ENCODE measurements at places on chromosomes 11 and 22.

DNA sequence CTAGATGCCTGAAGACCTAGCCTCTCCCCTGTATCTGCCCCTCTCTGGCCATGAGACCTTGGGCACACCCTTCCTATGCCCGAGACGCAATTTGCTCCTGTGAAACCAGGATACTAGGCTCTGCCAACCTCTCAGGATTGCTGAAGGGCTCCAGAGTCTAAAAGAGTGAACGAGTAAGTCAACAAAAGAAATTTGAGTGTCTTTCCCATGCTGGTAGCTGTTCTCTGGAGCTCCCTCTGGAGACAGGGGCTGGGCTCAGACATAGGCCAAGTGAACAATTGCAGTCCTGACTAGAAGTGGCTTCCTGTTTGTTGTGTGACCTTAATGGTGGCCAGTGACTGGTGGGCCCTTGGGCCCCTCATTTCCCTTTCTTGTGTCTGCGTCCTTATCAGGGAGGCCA is 189.0 kb upstream of the NARS2 start:
- no peak for DNase-seq

- no peak for DNase-seq
Measured at GRCh38 chr11:4886186-4886585, 4.5 kb downstream of the OR51T1 start.

GRCh38 chr11:120747850-120748814 is 236.6 kb downstream of the GRIK4 start:
- peak; percentile 57 for DNase-seq

DNA sequence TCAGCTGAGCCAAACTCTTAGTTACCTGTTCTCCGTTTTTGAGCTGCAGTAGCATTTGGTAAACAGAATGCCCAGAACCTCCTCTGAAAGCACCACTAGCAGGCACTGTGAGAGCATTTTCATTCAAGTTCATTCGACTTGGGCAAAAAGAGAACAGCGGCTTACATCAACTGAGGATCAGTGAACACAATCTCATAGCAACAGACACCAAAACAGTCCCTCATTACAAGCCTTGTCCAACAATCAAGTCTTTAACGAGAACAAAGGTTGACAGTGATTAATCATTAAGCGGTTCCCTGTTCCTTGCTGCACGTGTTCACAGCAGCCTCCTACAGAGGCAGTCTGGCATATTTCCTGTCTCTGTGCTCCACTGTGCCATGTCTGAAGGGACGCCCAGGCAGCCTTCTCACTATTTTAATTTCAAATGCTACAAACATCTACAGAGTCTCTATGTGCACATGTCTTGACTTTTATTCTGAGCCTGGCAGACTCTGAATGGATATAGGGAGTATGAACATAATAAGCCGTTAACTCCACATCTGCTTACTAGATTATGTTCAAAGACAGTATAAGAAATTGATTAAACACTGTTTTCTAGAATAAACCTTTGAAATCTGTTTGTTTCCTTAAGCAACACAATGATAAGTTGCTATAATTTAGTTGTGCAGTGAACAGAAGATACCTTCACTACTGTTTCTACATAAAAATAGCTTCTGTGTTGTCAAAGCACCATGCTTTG is 88.3 kb upstream of the MTMR2 start:
- DNase-seq: peak; percentile 93

DNA sequence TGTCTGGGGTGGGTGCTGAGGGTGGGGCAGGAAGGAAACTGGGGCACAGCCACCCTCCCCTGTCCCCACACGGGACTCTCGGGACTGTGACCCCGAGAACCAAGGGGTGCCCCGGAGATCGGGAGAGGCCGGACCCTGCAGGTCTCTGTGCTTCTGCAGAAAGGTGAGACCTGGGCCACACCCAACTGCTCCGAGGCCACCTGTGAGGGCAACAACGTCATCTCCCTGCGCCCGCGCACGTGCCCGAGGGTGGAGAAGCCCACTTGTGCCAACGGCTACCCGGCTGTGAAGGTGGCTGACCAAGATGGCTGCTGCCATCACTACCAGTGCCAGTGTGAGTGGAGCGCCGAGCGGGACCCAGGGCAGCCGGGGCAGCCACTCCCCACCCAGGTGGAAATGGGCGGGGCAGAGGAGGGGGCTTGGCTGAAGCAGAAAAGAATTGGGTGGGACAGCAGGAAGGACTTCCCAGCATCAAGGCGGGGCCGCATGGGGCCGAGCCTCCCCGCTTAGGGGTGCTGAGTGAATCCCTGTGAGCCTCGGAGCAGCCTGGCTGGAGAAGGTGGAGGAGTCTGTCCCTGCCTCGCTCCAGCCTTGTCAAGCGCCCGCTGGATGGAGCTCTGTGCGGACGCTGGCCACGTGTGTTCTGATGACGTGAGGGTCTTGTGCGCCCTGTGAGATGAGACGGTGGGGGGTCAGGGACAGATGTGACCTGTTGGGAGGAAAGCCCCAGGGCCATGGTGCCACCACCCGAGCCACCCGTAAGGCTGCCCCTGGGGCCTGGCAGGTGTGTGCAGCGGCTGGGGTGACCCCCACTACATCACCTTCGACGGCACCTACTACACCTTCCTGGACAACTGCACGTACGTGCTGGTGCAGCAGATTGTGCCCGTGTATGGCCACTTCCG is 29.3 kb upstream of the MUC5B start:
- DNase-seq: no peak

DNA sequence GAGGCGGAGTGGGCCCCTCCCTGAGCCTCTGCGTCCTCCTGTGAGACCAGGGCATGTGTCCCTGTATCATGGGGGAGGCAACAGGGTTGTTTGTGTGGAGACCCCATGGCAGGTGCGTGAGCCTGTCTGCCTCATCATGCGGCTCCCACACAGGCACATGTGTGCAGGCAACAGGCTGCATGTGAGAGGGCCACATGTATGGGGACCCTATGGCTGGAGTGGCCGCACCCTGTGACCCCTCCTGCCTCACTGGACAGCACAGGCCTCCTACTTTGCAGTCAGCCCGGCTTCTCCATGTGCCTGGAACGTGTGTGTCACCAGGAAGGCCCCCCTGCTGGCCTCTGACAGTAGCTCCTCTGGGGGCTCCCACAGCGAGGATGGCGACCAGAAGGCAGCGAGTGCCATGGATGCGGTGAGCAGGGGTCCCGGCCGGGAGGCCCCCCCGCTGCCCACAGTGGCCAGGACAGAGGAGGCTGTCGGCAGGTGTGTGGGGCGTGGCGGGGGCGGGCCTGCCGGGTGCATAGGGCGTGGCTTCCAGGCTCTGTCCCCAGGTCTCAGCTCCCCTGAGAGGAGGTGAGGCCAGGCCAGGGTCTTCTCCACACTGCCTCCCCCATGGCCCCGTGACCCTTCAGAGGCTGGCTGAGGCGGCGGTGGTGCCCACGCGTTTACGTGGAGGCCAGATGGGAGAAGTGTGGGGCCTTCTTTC is 34.1 kb downstream of the SBF1 start:
- no peak for DNase-seq

DNA sequence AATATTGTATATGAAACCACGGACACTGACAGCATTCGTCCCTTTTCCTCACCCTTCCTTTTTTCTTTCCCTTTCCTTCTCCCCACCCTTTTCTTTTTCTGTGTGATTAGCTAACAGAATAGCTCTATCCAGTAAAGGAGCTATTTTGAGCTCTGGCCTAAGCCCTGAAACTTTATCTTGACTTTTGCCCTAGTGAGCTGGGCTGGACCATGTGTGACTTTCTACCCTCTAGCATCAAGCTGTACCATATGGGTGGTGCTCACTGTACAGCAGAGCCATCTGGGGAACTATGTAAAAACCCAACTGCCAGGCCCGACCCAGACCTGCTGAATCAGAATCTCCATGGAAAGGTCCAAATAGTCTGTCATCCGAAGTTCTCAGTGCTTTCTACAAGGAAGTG is 21.9 kb upstream of the PANX1 start:
- DNase-seq: no peak

GRCh38 chr22:44187652-44188230 is 7.0 kb downstream of the PARVG start:
- DNase-seq: no peak

DNA sequence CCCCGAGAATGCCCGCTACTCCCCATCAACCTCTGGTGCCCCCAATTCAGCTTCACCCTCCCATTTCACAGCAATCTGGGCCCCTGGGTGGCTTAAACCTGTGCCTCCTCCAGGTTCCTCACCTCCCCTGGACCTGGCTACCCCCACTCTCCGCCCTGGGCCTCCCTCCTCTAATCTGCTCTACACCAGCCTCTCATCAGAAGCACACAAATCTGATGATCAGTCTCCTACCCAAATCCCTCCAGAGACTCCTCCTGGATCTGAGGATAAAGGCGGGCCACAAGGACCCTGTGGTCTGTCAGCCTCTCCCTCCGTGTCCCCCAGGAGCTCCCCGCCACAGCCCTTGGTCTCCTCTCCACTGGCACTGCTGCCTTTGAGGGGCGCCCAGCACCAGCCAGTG is 23.2 kb upstream of the IGLL1 start:
- DNase-seq: no peak

DNA sequence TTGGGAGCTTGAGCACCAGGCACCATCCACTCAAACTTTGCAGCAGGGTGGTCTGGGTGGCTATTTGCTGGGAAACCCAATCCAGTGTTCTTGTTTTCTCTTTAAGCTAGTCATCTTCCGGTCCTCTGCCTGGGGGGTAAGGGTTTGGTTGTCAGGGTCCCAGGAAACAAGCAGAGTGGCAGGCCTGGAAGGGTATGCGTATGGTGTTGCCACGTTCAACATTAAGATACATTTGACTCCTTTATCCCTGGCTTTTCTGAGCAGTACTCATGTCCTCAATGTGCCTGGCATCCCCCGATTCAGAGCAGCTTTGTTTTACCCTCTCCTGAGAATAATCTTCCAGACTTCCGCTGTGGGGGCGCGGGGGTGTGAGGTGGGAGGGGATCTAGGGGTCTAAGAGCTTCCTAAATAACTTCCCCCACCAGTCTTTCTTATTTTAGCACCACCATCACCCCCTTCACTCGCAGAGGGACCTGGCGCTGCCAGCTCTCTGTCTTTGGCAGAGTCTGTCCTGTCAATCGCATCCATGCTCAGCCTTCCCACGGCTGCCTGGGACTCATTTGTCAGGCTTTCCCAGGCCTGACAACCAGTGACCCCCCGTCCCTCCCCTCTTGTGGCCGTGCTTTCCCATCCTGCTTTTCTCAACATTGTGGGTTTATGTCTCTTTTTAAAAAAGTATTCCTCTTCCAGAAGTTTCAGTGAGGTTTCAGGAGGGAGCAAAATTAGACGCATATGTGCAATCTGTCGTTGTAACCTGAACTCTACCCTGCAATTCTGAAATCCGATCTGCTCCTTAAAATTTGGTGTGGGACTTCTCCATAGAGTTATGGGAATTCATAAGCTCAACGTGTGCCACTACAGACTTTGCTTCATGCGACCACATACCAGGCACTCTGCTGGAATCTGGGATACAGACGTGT is 27.0 kb upstream of the RBFOX2 start:
- DNase-seq: no peak

DNA sequence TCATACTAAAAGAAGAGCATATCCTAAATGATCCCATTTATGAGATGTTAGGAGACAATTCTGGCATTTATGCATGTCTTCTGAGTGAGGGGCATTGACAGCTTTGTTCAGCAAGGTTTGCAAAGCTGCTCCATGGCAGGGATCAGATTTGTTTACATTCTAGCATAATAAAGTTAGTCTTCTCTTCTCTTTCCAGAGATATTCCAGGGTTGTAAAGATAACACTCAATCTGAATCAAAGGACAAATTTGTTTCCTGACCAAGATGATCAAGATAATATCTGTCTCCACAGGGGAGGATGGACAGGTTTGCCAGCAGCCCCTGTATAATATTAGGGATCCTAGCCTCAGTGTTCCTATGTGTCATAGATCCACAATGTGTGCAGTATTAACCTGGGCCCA is 77.5 kb upstream of the ZC3H12C start:
- DNase-seq: no peak

- DNase-seq: peak; percentile 79
Measured at GRCh38 chr11:33829430-33830141, 55.3 kb upstream of the FBXO3 start.

DNA sequence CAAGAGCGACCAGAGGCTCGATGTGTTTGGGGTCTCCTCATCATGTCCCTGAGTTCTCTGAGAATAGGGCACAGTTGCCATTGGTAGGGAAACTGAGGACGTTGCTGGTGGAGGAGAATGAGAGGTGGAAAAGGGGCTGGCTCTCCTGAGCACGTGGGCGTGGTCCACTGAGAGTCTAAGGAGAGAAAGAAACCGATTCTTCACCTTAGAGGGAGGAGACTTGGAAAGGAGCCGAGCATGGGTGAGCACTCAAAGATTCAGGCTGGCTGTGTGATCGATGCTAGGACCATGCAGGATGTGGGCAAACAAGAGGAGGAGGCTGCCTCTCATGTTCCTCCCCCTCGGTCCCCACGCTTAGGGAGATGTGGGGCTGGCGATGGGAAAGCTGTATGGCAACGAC is 19.8 kb upstream of the TLCD5 start:
- no peak for DNase-seq

GRCh38 chr11:110571081-110571720 is 141.0 kb downstream of the ARHGAP20 start:
- no peak for DNase-seq

- no peak for DNase-seq
Measured at GRCh38 chr11:24509114-24509513, 12.3 kb downstream of the LUZP2 start.

GRCh38 chr22:45248832-45249561 is 8.3 kb upstream of the KIAA0930 start:
- no peak for DNase-seq

GRCh38 chr11:73288873-73289707 is 17.0 kb downstream of the P2RY6 start:
- peak; percentile 76 for DNase-seq

DNA sequence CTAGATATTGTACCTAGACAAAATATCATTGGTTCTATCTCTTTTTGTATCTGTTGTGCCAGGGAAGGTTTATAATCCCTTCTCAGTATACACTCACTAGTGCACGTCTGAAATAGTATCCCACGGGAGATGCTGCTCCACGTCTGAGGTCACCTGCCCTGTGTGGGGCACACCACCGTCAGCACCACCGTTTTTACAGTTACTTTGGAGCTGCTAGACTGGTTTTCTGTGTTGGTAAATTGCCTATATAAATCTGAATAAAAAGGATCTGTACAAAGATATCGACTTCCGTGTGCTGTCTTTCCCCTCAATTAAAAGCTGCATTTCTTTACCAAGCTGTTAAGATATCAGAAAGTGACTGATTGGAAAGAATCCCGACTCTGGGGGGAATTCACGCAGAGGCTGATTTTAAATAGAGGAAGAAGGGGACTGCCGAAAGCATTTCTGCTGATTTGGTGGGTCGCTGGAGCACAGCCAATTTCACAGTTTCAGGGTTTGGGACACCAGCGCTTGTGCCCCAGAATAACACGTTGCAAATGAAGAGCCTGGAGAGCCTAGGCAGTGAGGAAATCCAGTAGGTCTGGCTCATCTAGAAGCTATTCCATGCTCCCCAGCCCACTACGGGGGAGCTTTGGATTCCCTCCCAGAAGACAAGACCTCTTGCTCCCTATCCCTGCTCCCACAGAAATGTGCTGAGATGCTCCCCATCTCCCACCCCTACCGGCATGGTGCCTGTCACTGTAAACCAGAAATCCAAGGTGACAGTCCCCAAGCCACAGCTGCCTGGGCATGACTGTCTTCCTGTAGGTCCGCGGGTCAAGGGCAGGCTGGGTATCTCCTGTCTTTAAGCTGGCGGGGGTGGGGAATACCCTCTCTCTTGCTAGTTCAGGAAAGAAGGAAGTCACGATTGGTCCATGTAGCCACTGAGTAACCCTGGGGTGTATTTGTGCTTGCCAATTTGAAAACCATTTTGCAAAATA is 12.7 kb upstream of the MYO18B start:
- no peak for DNase-seq

GRCh38 chr11:13013054-13013488 is 4.0 kb downstream of the RASSF10 start:
- DNase-seq: no peak

All from mesendoderm (in vitro differentiated cells).